Esophagus muscularis mucosa (tissue), 4 donors: ENCODE measurements at places on chromosomes 2 and 18. TPM values are rescaled to one million over a fixed set of nuclear protein-coding genes. Genes with fewer than 3 reads are reported as not detected.
A peak's percentile ranks its signal among the peaks of the same experiment; 100 is the strongest.

DNA sequence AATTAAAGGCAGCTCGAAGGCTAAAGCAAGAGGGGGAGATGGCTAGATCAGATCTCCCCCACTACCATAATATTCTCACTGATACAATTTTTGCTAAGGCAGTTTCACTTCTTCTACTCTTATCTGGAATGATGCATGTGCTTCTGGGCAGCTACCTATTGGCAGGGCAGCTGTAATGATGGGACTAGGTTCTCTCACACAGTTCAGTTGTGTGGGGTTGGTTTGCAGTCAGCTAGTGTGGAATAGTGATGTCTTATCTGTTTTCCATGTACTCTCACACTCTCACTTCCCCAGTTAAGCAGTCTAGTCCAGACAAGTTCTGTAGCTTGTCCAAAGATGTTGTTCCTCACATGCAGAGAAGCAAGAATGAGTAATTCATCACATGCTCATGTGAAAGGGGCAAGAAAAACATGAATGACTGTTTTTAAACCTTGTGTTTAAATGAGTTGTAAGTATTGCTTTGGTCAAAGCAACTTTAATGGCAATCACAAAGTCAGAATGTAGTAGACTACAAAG is 836.1 kb downstream of the CBLN2 start:
- no peak for DNase-seq
- H3K36me3 ChIP-seq: no peaks in the 10 kb centered on the region
- H3K27ac ChIP-seq: no peak overlapping the region
- no peaks in the 10 kb centered on the region for H3K27me3 ChIP-seq

Gene CXCR1
- 4.0 TPM for total RNA-seq

DNA sequence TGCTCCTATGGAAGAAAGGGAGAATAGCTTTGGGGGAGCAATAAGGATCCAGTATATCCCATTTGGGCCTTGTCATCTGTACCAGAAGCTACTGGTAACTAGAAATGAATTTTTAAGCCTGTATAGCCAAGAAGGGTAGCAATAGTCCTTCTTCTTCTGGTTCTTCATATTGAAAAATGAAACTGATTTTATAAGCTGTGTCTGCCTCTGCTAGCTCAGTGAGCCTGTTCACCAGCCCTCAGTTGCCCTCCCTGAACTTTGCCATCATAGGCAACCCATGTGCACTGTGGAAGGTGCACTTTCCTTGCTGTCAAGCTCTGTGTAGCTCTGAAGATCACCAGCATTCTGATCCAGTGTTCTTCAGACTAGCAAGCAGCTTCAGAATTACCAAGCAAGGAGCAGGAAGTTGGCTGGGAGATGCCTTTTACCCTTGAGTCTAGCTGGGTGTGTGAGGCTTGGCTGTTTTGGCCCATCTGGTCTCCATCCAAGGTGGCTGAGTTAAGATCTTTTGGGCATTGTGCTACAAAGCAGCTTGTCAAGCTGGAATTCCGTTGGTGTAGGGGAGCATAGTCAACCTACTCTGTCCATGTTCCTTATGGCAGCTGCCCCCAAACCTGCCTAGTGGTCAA is 55.8 kb upstream of the MGAT5 start:
- peaks cover 44% of the 10 kb centered on the region for H3K4me1 ChIP-seq
- no peak overlapping the region for H3K27ac ChIP-seq
- no peaks in the 10 kb centered on the region for H3K27me3 ChIP-seq
- DNase-seq: no peak
- H3K4me3 ChIP-seq: no peak overlapping the region

DNA sequence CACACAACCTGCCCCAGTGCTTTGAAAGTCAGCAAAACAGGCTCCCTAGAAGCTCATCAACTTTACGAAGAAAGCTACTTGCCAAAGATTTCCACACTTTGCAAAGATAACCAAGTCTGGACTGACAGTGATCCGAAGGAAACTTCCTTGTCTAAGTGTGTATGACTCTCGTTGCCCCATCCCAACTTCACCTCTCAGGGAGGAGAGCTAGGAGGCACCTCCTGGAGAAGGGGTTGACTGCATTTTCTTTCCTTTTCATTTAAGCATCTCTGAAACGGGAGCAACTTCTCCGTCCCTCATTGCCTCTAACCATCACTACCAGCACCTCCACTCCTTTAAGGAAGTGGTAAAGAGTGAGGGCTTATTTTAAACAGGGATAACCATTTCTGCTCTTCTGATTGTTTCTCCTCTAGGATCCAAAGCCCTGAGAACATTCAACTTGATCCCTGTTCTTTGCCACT is 7.0 kb downstream of the ZEB2 start:
- H3K36me3 ChIP-seq: no peaks in the 10 kb centered on the region
- peaks cover 7% of the 10 kb centered on the region for H3K27me3 ChIP-seq
- H3K27ac ChIP-seq: peak overlapping the region; percentile 89

Gene SLC23A3
- 0.42 TPM for total RNA-seq

- H3K4me3 ChIP-seq: peak overlapping the region; percentile 4
These were observed 3.6 kb downstream of the PCYOX1 start for GRCh38 chr2:70261501-70261900.

- no peaks in the 10 kb centered on the region for H3K36me3 ChIP-seq
- no peaks in the 10 kb centered on the region for H3K27me3 ChIP-seq
- no peaks in the 10 kb centered on the region for H3K4me1 ChIP-seq
- no peak for DNase-seq
- H3K27ac ChIP-seq: no peak overlapping the region
- H3K4me3 ChIP-seq: no peak overlapping the region
These were observed 269.7 kb upstream of the VRK2 start for GRCh38 chr2:57776916-57777315.

Gene EFR3B
- total RNA-seq: 0.83 TPM

DNA sequence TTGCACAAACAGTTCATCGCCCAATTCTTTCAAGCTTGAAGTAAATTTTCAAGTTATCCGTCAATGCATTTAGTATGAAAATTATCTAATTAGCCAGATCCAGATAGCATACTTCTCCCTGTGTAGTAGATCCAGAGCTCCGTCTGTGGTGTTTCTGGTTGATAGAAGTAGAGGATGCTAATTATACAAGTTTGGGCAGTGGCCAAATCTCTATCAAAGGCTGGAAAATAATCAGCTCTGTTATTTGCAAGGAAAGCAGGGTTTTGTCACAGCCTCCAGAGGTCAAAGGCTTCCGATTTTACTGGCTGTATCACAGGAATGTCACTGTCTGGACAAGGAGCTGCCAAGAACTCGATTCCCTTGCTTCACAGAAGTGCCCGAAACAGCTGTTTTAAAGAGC is 28.6 kb downstream of the LRRC30 start:
- H3K27me3 ChIP-seq: no peaks in the 10 kb centered on the region
- H3K4me3 ChIP-seq: no peak overlapping the region
- DNase-seq: no peak
- H3K27ac ChIP-seq: no peak overlapping the region
- no peaks in the 10 kb centered on the region for H3K36me3 ChIP-seq
- no peaks in the 10 kb centered on the region for H3K4me1 ChIP-seq

Gene CYP26B1
- 3.6 TPM for total RNA-seq

- H3K36me3 ChIP-seq: peaks cover 8% of the 10 kb centered on the region
- no peak for DNase-seq
- no peak overlapping the region for H3K4me3 ChIP-seq
- H3K27ac ChIP-seq: no peak overlapping the region
- H3K4me1 ChIP-seq: peaks cover 64% of the 10 kb centered on the region
These were observed 138.0 kb downstream of the CTIF start for GRCh38 chr18:48676756-48677368.

Gene PKDCC
- 198 TPM for total RNA-seq

Gene SERPINB10
- not detected for total RNA-seq

Gene CCDC121
- 2.7 TPM for total RNA-seq

DNA sequence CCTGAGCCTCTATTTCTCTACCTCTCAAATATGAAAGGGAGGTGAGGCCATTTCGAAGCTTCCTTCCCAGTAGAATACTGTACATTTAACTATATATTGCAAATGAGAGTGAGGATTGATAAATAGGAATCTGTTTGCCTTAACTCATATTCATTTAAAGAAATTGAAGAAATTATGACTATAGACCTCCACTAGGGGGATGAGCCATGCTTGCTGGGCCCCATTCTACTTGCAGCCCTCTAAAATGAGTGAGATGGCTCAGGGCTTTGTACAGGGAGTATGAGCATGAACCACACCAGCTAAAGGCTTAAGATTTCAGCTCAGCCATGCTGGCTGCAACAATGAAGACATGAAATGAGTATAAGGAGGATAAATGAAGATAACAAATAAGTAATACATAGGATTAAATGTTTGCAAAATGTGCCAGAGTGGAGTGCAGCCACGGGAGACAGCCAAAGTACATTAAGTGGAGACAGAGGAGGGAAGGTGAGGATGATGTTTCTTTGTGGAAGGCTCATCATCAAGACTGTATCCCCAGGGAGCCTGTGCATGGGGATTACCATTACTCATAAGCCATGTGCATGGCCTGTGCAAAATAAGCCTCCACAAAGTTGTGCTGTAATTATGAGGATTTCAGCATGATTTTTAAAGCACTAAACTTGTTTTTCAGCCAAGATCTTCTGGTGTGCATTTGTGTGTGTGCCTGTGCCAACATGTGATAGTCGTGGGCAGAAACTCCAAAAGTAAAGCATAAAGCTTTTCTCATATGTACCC is 300.8 kb downstream of the CNTNAP5 start:
- H3K4me3 ChIP-seq: no peak overlapping the region
- H3K27ac ChIP-seq: no peak overlapping the region
- no peak for DNase-seq
- no peaks in the 10 kb centered on the region for H3K36me3 ChIP-seq
- no peaks in the 10 kb centered on the region for H3K4me1 ChIP-seq

Gene RNU2-63P
- total RNA-seq: not detected

GRCh38 chr2:196743165-196743564 is 56.3 kb downstream of the GTF3C3 start:
- no peaks in the 10 kb centered on the region for H3K27me3 ChIP-seq
- no peak overlapping the region for H3K4me3 ChIP-seq
- H3K4me1 ChIP-seq: no peaks in the 10 kb centered on the region
- H3K27ac ChIP-seq: no peak overlapping the region
- no peak for DNase-seq
- no peaks in the 10 kb centered on the region for H3K36me3 ChIP-seq

- no peak for DNase-seq
- no peak overlapping the region for H3K4me3 ChIP-seq
- H3K4me1 ChIP-seq: no peaks in the 10 kb centered on the region
- H3K27me3 ChIP-seq: no peaks in the 10 kb centered on the region
- H3K27ac ChIP-seq: no peak overlapping the region
These were observed 272.6 kb downstream of the ARHGAP15 start for GRCh38 chr2:143401861-143402260.

DNA sequence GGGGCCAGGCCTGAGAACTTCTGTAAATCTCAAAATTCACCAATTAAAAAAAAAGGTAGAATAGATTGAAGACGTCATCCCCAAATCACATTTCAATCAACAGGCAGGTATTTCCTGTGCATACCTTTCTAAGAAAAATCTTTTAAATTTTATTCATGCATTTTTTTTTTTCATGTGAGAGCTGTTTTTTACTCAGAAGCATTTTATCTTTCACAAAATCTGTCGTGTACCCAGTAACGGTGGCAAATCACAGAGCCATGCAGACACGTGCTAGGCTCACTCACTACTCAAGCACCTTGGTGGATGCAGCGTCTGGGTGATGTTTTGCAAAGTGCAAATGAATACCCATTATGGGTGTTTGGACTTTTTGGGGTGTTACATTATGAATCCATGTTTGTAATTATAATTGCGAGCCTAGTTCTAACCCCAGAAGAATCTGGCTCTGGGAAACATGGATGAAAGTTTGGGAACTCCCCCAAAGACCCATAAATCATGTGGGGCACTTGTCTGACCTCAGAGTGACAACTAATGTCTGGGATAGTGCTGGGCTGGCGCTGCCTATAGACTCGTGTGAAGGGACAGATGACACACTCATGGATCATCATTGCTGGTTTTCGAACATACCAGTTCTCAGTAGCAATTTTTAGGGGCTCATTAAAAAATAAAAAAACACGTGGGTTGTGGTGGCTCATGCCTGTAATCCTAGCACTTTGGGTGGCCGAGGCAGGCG is 335.2 kb downstream of the LPIN1 start:
- H3K27ac ChIP-seq: no peak overlapping the region
- no peaks in the 10 kb centered on the region for H3K36me3 ChIP-seq
- no peak overlapping the region for H3K4me3 ChIP-seq
- H3K27me3 ChIP-seq: no peaks in the 10 kb centered on the region
- no peaks in the 10 kb centered on the region for H3K4me1 ChIP-seq
- no peak for DNase-seq
